ENCODE measurements at places on chromosomes 5 and 9.

GRCh38 chr9:68416936-68417564 is 60.6 kb downstream of the PGM5 start:
- DNase-seq = no peak

- DNase-seq = no peak
Observed at GRCh38 chr9:129558551-129559505, 62.1 kb downstream of the C9orf50 start.

DNA sequence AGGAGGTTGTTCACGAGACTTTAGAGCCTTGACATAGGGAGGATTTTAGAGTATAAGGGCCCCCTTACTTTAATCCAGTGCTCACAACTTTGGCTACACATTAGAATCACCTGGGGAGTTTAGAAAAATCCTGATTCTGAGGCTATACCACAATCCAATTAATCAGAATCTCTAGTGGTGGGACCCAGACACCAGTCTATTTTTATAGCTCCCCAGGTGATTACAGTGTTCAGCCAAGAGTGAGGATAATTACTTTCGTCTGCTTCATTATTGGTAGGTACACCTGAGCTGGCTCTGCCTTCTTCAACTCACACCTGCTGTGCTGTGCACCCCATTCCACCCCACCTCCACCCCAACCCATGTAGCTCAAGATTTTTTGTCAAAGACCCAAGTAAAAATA is 141.3 kb upstream of the EPB41L4A start:
- DNase-seq = no peak

DNA sequence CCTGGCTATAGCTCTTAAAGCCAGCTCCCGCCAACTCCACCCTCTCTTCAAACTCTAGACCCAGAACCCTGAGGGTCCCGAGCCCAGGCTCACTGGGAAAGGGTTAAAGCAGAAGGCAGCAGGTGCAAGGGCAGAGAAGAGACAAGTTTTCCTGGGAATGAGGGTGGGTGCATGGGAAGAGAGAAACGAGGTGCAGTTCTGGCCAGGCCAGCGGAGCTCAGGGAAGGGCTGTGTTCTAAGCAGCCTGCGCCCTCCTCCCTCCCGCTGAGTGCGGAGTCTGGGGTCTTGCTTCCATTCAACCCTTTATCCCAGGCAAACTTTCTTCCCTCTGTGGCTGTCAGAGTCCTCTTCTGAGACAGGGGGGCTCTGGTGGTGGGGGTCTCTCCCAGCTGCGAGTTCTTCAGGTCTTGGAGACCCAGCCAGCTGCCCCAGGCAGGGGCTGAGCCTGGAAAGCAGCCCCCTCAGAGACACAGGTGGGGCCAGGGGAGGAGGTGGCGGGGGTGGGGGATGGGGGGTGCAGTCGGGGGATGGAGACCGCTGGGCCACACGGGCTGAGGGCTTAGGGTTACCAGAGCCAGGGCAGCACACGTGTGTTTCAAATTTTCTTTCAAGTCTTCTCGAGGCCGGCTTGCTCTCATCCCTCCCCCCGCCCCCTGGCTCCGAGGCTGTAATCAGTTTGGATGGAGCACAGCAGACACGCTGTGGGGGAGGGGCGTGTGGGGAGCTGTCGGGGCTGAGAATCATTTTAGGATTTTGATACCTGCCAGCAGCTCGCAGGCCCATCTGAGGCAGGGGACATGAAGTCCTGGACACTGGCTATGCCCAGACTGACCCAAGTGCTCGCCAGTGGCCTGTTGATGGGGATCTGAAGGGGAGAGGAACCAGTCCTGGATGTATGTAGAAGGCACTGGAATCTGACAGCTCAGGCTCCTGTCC is 169.6 kb upstream of the SMIM23 start:
- DNase-seq = no peak

GRCh38 chr9:73118286-73118685 is 33.4 kb upstream of the ANXA1 start:
- no peak for DNase-seq
